ENCODE measurements at places on chromosomes 1 and 21.

- no peak for DNase-seq
These were observed 10.4 kb downstream of the SH3BGRL3 start for GRCh38 chr1:26290122-26290881.

DNA sequence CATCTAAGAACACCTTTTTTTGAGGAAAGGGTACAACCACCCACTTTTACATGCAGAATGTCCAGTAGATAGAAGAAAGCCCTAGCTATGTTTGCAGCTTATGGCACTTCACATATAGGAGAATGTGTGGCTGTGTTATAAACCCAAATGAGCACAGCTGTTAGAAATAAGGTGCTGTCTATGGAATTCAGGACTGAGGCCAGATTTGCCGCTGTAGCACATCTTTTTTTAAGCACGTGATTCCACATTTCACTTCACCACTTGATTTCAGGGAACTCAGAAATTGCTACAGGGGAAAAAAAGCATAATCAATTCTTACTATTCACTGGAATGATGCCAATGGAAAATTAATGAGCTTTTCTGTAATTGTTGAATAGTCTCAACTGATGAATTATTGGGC lies 147.2 kb upstream of the ADAMTS5 start:
- DNase-seq, result no peak

DNA sequence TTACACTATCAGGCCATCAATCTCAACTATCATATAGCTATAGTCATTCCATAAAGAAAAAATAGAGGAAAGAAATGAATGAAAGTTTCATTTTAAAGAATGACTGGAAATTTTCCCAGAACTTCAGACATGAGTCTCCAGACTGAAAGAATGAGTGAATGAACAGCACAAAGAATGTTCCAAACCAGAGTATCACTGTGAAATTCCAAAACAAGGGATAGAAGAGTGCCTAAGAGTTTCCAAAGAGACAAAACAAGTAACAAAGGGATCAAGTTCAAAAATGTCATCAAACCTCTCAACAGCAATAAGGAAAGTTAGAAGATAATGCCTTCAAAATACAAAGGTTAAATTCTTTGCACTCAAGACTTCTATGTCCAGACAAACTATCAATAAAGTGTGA lies 114.9 kb downstream of the DENND1B start:
- no peak for DNase-seq

- no peak for DNase-seq
These were observed 26.4 kb downstream of the SORT1 start for GRCh38 chr1:109371341-109371739.

GRCh38 chr21:25005388-25005787 lies 601.9 kb downstream of the MRPL39 start:
- no peak for DNase-seq

DNA sequence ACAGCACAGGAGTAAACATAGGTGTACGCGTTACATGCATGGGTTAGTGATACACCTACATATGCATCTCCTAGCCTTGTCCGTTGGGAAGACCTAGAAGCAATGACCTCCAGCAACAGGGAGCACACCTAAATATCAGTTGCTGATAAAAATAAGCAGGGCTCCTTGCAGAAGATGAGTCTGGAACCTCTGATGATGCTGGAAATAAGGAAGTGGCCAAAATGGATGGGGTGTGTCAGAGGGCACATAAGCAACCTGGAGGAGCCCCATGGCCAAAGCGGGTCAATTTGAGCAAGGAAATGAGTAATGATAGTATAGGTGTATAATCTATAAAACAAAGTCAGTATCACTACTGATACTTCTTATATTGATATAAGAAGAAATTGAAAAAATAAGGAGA lies 13.7 kb downstream of the ADARB1 start:
- no peak for DNase-seq

DNA sequence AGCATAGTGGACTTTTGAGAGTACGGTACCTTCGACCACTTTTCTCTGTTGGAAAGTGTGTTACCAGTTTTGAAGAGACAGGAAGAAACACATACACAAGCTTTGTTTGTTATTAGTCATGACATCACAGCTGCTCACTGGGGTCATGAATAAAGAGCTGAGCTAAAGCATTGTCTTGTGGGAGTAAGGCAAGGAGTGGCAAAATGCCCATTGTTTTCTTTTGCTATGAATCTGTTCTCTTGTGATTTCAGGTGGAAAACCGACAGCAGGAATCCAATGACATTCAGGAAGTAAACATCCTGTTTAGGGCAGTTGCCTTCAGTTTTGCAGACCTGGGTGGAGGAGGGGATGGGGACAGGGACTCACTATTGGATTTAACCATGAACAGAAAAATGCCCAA lies 66.2 kb downstream of the RGL1 start:
- no peak for DNase-seq

- DNase-seq, result no peak
These were observed 119.3 kb upstream of the ZC3H12A start for GRCh38 chr1:37354876-37355650.

DNA sequence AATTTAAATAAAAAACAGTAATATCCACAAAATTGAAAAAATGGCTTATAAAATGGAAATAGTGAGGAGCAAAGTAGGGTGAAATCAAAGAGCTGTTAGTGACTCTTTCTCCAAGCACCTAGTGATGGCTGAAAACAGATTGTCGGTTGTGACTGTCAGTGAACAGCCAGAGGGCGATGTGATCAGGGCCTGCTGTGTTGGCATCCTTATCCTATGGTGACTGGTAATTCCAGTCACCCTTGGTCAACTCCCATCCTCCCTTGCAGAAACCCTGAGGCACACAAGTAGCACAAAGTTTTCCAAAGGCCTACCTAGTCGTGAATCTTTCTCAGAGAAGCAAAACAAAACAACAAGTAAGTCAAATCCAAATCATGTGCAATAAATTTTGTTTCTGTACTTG lies 599.8 kb upstream of the CXADR start:
- no peak for DNase-seq

- DNase-seq, result no peak
These were observed 413 bp upstream of the C1orf232 start for GRCh38 chr1:26169198-26169554.

GRCh38 chr1:89802841-89803240 lies 18.0 kb upstream of the LRRC8D start:
- DNase-seq, result no peak

DNA sequence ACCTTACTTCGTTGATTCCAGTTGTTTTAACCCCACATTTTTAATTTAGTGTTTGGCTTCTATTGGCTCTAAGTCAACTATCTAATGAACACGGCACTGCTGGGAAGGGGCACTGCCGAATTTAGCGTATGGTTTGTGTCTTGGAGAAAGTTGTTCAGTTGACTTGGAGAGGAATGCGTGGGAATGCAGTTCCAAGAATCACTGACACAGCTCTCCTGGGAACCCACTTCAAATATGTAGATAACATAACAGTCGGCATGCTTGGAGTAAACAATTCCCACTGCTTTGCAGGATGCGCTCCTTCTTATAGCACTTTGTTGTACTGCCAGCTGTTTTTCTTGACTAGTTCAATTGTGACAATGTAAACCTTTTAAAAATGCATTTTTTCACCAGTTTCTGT lies 104.3 kb downstream of the RYR2 start:
- no peak for DNase-seq

GRCh38 chr1:73066866-73067265 lies 784.5 kb upstream of the NEGR1 start:
- no peak for DNase-seq

GRCh38 chr1:1517973-1518620 lies 6.1 kb downstream of the ATAD3A start:
- no peak for DNase-seq

- DNase-seq, result no peak
These were observed 157.2 kb downstream of the PTGER3 start for GRCh38 chr1:70890408-70890807.

DNA sequence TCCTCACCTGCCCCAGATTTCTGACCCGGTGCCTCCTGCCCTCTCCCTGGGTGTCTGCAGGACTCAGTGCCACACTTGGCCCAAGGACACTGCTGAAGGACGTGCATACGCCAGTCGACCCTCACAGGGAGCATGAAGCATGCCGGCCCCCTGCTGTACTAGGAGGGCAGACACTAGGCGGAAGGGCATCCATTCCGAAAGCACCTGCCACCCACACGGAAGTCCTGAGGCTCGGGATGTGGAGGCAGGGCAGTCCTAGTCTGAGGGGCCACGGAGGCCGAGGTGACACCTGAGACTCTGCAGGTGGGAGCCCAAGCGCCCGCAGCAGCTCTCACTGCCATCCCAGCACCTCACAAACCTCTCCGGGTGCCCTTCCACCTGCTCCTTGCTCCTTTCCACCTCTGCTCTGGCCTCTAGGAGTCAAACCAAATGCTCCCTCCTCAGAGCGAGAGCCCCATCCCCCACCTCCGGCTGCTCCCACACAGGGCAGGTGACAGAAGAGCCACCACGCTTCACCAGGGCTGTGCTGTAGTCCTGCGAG lies 2.4 kb downstream of the NPHP4 start:
- no peak for DNase-seq

GRCh38 chr1:181712711-181713110 lies 229.4 kb downstream of the CACNA1E start:
- no peak for DNase-seq

GRCh38 chr1:14567056-14567455 lies 31.4 kb upstream of the KAZN start:
- no peak for DNase-seq

DNA sequence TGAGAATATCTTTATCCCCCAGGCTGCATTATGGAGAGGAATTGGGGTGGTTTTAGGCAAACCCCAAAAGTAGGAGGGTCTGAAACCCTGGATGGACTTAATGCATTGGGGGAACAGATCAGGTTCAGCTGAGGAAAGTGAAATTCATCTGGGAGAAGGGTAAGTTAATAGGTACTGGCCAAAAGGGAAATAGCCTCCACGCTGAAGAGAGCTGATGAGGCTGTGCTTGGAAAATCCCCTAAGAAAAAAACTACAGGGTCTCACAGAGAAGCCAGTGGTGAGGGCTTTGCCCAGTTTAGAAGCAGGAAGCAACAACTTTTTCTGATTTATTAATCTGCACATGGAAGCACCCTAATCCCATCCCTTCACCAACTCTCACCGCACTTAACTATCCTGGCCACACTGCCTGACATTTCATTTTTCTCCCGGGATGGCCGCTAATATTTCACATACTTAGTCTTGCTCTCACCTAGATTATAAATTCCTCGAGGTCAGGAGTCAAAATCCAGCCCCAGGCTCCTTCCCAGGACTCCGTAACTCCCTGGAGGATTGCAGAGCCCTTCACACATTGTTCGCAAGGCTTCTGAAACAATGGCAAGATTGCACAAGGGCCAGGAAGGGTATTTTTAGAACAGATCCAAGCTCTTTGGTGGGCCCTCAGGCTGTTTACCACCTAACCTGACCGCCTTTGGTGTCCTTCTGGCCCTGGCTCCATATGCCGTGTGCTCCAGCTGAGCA lies 60.9 kb upstream of the TARBP1 start:
- no peak for DNase-seq

DNA sequence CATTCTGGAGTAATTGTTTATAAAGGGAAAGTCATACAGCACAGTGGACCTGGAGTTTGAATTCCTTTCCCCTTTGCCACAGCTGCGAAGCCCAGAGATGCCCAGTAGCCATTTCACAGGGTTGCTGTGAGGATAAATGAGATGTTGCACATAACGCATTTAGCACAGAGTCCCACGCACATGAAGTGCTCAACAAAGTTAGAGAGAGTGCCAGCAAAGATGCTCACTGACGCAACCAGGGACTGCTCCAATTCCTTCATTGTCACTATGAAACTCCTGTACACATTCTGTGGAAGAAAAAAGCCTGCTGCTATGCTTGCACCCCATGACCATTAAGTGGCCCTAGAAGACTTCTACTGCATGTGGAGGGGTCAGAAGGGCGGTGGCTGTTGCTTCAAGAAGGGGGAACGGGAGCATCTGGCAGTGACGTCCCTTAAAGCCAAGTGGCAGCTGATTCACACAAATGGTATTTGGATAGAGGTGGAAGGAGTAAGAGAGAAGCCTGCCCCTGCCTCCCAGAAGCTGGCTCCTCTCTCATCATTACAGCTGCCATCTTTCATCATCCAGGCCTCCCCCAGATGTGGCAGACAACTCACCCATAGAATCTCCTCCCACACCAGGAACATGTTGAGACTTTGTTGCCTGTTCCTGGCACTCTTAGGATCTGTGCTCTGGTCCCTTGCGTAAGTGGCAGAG lies 26.5 kb upstream of the VAV3 start:
- DNase-seq, result no peak

DNA sequence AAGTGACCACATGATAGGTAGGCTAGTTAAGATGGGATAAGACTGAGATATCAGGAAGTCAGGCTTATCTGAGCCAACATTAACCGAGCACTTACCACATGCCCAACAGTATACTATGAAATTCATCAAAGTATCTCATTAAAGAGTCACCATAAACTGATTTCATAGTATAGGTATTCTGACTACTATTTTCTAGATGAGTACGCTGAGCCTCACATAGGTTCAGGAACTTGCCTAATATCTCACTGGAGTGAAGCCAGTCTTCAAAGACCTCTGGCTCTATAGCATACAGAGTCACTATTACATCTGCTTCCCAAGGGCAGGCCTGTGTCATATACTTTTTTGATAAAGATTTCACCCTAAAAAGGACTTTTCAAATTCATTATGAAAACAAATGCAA lies 115.6 kb upstream of the NGF start:
- DNase-seq, result no peak

DNA sequence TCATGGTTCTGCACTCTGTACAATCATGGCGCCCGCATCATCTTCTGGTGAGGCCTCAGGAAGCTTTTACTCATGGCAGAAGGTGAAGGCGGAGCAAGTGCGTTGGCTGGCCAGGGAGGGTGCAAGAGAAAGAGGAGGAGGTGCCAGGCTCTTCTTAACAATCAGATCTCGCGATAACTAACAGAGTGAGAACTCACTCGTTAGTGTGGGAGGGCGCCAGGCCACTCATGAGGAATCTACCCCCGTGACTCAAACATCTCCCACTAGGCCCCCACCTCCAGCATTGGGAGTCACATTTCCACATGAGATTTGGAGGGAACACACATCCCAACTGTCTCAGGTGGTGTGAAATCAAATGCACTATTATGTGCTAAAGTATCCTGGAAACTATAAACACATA lies 220.2 kb upstream of the CSF3R start:
- no peak for DNase-seq

DNA sequence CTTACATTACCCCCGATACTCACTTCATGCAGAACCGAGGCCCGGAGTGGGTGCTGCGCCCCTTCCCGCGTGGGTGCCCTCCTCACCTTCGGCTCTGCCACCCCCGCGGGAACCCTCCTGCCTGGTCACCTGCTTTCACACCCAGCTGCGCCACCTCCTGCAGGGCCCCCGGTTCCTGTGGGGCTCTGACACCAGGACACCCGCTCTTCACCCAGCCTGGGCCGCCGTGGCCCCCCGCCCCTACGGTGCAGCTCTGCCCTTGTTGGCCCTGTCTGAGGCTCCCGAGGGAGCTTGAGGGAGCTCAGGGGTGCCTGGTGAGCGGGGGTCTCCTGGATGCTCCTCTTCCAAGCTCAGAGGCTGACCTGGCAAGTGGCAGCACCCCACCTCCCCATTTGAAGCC lies 19.0 kb downstream of the RRP1 start:
- DNase-seq, result no peak

GRCh38 chr1:240831191-240831631 lies 219.3 kb upstream of the GREM2 start:
- no peak for DNase-seq

- no peak for DNase-seq
These were observed 43.7 kb downstream of the BTBD8 start for GRCh38 chr1:92123868-92124267.

- DNase-seq, result no peak
These were observed 8.1 kb downstream of the ODF2L start for GRCh38 chr1:86387916-86388627.

GRCh38 chr1:214515544-214516433 lies 35.6 kb downstream of the PTPN14 start:
- no peak for DNase-seq

All from activated CD8-positive, alpha-beta memory T cell treated with anti-CD3 and anti-CD28 coated beads for 1 hour (primary cell).